ENCODE measurements at places on chromosomes 5 and 9.

DNA sequence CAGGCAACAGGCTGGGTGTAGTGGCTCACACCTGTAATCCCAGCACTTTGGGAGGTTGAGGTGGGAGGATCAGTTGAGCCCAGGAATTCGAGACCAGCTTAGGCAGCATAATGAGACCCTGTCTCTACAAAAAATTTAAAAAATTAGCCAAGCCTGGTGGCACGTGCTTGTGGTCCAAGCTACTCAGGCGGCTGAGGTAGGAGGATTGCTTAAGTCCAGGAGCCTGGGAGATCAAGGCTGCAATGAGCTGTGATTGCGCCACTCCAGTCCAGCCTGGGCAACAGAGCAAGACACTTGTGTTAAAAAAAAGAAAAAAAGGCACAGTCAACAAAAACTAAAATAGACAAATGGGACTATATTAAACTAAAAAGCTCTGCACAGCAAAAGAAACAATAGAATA, 29.3 kb downstream of the ATP6V0E1 start:
- no peak for DNase-seq

DNA sequence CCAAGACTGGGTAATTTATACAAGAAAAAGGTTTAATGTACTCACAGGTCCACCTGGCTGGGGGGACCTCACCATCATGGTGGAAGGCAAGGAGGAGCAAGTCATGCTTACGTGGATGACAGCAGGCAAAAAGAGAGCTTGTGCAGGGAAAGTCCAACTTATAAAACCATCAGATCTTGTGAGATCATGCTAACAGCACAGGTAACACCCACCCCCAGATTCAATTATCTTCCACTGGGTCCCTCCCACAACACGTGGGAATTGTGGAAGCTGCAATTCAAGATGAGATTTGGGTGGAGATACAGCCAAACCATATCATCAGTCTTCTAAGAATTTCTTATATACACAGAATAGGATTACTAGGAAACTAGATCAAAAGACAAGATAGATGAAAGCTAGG, 555.6 kb downstream of the PRR16 start:
- no peak for DNase-seq

DNA sequence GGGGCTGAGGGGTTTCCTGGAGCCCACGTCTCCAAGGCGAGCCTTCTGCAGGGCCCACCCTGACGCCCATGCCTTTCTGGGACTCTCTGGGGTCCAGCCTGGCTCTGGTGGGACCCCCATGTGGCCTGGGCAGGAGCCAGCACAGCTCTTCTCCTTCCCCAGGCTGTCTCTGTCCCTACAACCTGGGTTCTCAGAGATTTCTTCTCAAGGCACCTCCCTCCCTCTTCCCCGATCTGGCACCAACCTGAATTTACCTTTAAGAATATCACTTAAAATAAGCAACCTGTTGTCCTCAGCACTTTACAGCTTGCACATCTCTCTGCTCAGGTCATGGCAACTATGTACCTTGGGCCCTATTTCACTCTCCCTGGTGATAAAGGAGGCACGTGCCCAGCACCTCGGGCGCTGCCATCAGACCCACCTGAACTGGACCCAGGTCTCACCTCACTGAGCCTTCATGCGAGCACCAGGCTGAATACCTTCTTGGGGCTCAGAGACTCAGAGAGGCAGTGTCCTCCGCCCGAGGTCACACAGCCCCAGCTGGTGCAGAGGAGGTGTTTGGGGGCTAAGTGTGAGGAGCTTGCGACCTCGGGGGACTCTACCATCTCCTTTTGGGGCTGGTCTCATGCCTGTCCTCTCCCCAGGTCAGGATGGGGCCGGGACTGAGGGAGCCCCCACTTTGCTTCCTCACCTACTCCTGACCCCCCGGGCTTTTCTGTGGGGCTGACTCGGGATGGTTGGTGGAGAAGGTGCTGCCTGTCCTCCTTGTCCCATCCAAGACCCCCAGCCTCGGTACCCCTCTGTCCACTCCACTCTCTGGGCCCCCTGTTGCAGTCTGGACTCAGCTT, 217.7 kb downstream of the C9orf50 start:
- DNase-seq, result no peak

DNA sequence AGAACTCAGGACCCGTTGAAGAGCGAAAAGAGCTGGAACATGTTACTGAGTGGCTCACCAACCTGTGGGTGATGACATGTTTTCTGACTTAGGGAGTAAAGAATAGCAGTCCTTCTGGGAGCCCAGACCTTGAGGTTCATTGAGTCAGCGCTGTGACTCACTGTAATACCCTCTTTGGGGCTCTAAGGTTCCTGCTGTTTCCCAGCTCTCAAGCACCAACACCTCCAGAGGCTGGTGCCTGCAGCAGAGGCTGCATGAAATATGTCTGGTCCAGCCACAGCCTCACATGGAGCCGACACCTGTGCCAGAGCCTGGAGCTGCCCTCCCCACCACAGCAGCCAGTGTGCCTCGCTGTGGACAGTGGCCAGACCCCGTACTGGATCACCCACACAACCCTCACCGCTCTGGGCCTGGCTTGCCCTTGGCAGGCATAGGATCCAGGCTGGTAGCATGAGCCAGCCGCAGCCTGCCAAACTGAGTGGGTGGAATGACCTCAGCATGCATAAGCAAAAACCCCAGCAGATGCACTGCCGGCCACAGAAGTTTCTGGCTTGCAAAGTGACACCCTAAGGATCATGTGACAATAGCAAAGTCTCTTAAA, 143.5 kb upstream of the MRPS30 start:
- DNase-seq, result no peak

DNA sequence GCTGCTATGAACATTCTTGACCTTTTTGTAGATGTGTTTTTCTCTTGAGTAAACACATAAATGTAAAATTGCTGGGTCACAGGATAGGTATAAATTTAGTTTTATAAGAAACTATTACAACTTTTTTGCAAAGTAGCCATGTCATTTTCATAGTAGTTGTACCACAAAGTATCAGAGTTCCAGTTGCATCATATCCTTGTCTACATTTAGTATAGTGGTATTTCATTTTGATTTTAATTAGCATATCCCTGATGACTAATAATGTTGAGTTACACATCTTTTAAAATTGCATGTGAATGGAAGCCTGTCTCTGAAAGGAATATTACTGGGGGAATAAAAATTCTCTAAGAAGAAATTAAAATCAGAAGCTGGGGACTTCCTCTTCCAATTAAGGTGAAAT, 85.4 kb downstream of the TMEM161B start:
- DNase-seq, result no peak

DNA sequence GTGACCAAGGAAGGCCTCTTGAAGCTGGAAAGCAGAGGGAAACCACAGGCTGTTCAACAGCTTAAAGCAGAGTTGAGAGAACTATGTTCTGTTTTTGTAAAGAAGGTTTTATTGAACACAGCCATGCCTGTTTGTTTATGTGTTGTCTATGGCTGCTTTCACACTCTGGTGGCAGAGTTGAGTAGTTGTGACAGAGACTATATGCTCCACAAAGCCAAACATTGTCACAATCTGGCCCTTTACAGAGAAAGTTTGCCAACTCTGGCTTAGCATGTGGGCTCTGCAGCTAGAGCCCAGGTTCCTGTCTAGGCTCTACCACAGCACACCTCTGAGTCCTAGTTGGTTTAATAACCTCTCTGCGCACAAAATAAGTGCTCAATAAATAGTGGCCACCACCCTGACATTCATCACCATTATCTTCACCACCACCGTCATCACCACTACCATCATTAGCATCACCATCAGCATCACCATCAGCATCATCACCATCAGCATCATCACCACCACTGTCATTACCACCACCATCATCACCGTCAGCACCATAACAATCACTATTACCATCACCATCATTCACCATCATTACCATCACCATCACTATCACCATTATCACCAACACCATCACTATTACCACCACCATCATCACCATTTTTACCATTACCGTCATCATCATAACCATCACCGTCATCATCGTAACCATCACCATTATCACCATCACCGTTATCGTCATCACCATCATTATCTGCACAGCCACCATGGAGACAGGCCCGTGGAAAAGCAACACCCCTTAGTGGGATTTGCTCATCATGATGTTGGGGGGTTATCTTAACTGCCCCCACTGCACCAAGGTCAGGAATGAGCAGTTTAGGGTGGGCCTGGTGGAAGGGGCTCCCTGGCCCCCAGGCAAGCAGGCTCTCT, 18.3 kb downstream of the AKNA start:
- DNase-seq, result no peak

GRCh38 chr9:127781806-127782205, 3.3 kb upstream of the SH2D3C start:
- no peak for DNase-seq

GRCh38 chr9:128863647-128864046, 18.1 kb downstream of the KYAT1 start:
- no peak for DNase-seq

DNA sequence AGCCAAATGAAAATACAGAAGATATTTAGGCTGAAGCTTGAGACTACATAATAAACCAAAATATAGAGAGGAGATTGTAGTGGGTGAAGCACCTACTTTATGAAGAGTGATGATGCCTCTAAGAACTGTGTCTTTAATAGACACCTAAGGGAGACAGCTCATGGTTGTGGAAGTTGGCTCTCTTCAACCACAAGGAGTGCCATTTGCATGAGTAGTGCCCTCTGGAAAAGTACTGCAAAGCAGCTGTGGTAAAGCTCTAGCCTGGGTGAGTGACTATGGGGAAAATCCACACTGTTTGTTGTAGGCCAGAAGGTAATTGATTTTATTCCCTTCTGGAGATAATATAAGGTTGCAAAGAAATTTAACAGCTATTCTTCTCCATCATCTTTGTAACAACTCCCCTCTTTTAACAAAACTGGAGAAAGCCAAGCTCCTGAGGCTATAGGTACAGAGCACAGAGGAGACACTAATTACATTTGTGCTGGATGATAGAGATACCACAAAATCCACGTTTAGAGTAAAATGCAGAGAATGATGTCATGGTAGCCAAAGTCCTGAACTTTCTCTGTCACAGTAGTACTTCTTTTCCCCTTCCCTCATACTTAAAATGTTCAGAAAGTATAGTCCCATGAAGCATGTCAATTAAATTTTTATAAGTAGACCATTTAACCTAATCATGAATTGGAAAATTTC, 122.8 kb downstream of the STARD4 start:
- peak; percentile 51 for DNase-seq

- no peak for DNase-seq
Measured at GRCh38 chr5:74885170-74885569, 19.0 kb upstream of the FAM169A start.

DNA sequence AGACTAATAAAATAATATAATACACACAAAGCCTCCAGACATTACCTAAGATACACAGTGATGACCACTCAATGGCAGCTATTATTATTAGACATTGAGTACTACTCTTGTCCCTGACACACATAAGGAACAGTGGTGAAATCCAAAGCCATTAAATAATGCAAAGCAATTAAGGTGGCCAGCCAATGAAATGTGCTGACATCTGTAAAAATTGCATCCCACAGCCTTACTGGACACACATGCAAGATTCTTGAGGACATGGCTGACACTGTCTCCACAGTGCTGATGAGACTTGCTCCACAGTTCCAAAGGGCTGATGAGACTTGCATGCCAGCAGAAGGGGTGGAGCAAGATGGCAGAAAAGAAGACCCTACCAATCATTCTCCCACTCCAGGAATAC, 447.5 kb downstream of the IRX1 start:
- no peak for DNase-seq

- DNase-seq, result peak; percentile 17
Measured at GRCh38 chr9:116336133-116336862, 182.7 kb downstream of the PAPPA start.

GRCh38 chr5:9691261-9691660, 61.1 kb upstream of the TAS2R1 start:
- DNase-seq, result no peak

DNA sequence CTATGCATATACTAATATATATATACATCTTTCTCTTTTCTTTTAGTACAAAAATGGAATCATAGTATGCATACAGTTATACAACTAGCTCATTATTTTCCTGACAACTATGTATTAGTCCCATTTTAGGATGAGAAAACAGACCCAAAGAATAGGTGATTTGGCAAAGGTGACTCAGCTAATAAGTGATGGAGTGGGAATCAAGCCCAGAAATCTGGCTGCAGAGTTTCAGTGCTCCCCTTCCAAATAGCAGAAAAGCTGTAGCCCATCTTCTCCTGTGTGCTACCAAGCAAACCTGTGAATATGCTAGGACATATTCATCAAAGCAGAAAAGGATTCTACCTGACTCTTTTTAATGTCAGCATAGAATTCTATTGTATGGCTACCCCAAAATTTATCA, 114.7 kb downstream of the ARL15 start:
- no peak for DNase-seq

- DNase-seq, result no peak
Measured at GRCh38 chr5:148091991-148092964, 28.5 kb downstream of the SPINK5 start.

DNA sequence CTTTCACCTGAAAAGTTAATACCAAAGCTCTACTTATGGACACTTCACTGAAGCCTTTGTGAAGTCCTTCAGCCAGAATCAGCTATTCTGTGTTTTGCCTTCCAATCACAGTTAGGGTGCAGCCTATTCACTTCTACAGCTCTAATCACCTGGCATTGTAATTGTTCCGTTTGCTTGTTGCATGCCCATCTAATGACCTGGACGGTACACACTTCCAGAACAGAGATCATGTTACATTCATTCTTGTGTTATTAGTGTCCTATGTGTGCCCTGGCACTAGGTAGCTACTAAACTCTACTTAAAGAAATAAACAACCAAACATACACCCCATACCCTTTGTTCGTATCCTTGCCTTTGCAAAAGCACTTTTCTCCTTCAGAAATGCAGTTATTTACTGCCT, 1162.9 kb upstream of the WWC1 start:
- DNase-seq, result no peak

DNA sequence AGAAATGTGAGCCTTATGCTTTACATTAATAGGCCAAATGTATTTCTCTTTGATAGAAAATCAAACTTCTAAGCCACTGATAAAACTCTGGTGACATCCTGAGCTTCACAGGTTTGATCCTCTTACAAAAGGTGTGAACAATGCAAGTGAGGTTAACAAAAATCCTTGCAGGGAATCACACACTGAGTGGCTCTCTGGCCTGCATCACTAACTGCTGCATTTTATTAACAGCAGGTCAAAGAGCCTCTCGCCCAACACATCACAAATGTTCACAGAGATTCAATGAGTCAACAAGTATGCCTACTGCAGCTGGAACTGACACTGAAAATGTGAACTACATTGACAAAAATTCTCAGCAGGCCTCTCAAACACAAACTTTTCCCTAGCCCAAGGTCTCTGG, 122.3 kb downstream of the SEMA5A start:
- DNase-seq, result no peak

DNA sequence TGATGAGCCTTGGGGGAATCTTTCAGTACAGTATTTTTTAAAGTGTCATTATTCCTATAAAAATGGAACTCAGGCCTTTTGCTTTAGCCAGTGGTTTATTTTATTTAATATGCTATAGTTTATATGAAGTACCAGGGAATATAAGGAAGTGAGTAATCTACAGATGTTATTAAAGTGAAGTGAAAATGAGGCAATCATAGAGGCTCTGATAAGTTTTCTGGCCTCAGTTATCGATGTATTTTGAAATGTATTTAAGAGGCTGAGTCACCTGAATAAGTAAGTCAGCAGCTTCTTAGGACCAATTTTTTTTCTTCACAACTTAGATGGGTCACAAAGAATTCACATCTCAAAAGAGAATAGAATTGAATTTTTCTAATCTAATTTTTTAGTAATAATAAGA, 829.0 kb downstream of the DNAH5 start:
- no peak for DNase-seq
